ENCODE measurements at places on chromosomes 3 and 15.

- DNase-seq = no peak
These were observed 537.6 kb upstream of the IL12A start for GRCh38 chr3:159451067-159451466.

DNA sequence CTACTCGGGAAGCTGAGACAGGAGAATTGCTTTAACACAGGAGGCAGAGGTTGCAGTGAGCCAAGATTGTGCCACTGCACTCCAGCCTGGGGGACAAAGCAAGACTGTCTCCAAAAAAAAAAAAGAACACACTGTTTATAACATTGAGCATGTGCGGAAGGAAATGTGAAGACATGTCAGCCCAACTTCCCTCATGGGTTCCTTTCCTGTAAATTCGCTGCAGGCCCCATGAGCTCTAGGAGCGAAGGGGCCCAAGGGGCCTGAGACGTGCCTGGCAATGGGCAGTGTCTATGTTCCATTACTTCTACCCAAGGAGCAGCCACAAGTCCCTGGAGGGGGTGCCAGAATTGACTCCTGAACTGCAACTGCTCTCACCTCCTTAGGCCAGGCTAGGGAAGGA lies 3.2 kb downstream of the PFKFB4 start:
- no peak for DNase-seq

DNA sequence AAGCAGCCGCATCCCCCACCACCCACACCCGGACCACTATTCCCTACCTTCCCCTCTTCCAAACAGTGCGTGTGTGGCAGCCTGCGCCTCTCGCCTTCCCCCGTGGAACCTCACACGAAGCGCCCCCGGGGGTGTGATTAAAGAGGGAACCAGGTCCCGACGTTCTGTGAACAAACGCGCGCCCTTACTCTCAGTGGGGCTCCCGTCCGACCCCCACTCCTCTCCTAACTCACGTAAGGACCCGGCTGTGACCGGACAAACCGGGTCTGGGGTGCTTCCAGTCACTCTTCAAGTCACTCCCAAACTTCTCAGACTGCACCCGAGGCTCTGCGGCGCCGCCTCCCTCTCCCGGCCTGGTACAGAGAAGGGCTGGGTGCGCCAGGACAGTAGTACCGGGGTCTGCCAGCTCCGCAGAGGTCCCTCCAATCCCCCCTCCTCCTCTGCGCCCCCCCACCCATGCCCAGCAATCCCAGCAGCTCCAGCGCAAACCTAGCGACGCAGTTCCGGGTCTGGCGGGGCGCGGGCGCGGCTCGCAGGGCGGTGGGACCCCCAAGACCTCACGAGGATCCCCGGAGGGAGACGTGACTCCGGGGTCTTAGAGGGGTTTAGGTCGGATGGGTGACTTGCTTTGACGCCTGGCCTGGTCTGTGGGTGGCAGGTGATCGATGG lies 574 bp downstream of the DUOXA1 start:
- no peak for DNase-seq

DNA sequence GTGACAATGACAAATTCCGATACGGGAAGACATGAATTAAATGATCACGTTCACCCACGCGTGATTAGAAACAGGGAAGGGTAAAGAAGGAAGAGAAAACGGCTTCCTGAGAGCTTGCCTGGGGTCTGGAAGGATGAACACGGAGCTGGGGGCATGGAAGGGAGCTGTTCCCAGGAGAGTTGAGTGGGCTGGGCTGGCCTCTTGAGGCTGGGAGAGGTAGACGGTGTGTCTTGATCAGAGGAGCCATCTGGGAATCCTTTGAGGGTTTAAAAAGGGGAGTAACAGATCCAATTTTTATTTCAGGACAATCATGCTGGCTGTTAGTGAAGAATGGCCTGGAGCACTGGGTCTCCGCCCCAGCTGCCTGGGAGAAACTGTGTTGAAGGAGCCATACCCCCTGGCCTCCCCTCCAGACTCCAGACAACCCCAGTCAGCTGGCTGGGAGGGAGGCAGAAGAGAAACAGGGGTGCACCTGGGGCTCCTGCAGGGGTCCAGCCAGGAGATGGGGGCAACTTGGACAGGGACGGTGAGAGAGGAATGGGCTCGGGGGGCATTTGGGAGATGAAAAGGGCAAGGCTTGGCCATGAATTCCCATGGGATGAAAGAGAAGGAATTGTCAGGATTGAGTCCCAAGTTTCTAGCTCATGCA lies 53.6 kb upstream of the CGNL1 start:
- no peak for DNase-seq

- no peak for DNase-seq
These were observed 423.7 kb upstream of the SEMA6D start for GRCh38 chr15:47293466-47294162.

DNA sequence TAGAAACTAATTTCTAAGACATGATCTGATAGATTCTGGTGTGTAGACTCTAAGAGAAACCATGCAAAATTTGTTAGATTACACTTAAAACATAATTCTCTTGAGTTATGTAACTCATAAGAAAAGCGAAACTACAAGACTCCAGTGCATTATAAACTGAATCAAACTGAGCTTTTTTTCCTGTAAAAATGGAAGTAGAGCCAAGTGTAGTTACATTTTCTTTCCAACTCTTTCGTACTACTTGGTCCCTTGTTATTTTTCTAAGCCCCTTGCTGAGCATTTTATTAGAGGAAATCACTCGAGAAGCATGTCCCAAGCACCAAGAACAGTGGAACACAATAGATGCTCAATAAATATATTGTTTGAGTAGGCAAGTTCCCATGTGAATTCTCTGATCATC lies 130.2 kb downstream of the GADL1 start:
- DNase-seq = no peak

- no peak for DNase-seq
These were observed 18.6 kb downstream of the SPCS1 start for GRCh38 chr3:52724511-52724910.

DNA sequence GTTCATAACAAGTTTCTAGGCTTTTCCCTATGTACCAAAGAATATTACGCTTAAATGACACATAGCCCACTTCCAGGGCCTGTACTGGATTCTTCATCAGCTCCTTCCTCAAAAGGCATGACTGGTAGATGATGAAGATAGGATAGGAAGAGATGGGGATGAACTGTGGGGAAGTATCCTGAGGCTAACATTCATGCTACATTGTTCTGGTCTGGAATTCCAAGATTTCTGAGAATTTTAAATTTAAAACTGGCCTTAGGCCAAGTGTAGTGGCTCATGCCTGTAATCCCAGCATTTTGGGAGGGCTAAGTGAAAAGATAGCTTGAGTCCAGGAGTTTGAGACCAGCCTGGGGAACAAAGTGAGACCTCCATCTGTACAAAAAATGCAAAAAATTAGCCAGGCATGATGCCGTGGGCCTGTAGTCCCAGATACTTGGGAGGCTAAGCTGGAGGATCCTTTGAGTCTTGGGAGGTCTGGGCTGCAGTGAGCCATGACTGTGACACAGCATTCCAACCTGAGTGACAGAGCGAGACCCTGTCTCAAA lies 160.1 kb upstream of the PLAAT1 start:
- no peak for DNase-seq

DNA sequence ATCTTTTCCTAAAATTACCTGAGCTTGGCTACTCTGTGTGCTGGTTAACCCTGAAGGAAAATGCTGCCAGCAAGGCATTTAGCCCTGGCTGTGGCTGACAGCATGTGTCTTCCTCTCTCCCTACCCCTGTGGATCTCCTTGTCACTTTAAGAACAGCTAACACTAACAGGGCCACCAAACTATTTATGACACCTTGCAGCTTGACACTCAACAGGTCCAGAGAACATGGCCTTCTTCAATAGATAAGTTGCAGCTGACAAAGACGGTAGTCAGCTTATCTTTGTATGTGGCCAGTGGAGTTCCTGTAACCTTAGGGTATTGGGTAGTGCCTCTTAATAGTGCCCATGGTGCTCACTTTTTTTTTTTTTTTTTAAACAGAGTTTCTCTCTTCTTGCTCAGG lies 32.0 kb upstream of the COPB2 start:
- DNase-seq = no peak
